GM20000 (cell line): ENCODE measurements at places on chromosomes 12 and 14.

GRCh38 chr14:77822741-77823140, 22.8 kb downstream of the ADCK1 start:
- DNase-seq = no peak

DNA sequence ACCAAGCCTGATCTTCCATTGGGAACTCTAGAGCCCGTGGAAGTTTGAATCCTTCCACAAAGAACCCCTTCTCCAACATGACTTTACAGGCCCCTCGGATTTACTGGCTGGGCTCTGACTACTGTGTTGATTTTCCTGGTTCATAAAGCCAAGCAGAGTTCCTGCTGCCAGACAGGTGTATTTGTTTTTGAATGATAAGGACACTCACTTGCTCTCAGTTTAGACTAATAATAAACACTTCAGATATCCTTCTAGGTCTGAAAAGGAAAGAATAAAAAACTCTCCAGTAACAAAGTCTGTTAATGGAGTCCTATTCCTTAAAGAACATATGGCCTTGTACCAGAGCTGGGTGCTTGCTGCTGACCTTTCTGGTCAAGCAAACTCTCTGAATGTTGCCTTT, 31.0 kb downstream of the SIX1 start:
- DNase-seq = no peak

DNA sequence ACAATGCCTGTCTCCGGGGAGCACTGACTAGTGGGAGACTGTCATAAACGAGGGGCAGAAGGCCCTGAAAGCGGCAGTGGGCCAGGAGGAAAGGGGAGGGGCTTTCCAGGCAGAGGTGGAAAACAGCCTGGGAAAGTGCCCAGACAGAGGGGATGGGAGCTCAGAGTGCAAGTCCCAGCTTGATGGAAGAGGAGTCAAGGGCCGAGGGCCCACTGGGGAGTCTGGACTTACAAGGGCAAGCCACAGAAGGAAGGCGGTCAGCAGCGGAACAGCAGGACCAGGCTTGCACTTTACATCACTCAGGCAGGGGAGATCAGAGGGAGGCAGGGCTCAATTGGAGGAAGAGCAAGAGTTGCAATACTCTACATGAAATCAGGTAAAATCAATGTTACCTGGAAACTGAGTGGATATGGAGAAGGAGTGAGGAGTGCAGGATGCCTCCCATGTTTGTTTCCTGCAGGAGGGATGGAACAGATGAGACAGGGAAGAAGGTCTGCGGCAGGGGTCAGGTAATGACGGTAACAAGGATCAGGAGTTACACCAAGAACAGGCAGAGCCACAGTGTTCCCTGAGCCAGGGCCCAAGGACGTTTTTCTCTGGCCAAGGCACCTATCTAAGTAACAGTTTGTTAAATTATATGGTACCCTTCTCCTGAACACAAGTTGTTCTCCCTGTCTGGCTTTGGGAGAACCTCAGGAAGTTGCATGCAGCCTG, 23.8 kb downstream of the PXN start:
- no peak for DNase-seq

- DNase-seq = no peak
Measured at GRCh38 chr12:80472236-80472635, 28.2 kb downstream of the PTPRQ start.

- no peak for DNase-seq
Measured at GRCh38 chr12:89211456-89211855, 140.8 kb downstream of the DUSP6 start.

DNA sequence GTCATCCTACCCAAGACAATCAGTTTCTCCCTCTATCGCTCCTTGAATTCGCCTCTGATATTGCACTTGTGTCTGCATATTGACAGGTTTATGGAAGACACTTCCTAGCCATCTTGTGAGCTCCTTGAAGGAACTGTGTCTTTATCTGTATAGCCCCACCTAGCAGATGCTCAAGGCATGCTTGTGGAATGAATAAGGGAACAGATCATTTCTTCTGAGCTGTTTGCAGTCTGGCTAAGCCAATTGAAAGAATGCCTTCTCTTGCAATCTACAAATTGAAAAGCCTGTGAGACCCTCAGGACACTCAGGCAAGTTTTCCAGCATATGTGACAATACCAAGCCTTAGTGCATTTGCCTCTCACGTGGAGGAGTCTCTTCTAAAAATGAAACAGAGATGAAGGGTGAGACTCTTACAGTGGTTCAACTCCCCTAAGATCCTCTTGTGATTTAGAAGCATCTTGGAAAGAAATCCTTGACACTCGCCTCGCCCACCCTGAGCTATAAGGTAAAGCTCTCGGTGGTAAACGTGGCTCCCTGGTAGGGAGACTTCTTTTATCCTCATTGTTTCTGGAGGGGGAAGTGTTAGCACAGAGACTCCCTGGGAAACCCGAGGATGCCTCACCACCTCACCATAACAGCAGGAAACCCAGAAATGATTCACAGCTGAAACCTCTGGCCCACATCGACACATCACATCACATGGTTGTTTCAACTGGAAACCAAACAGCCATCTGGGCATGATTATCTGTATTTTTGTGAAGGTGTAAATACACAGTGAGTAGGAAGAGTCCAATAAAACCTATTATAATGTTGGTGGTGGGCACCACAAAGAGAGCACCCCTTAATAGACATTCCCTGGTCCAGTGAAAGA, 112.3 kb upstream of the BCL2L14 start:
- DNase-seq = peak; percentile 42

- no peak for DNase-seq
Measured at GRCh38 chr12:108641446-108642268, 8.0 kb upstream of the SELPLG start.

- DNase-seq = no peak
Measured at GRCh38 chr12:40745386-40745785, 53.1 kb downstream of the CNTN1 start.

DNA sequence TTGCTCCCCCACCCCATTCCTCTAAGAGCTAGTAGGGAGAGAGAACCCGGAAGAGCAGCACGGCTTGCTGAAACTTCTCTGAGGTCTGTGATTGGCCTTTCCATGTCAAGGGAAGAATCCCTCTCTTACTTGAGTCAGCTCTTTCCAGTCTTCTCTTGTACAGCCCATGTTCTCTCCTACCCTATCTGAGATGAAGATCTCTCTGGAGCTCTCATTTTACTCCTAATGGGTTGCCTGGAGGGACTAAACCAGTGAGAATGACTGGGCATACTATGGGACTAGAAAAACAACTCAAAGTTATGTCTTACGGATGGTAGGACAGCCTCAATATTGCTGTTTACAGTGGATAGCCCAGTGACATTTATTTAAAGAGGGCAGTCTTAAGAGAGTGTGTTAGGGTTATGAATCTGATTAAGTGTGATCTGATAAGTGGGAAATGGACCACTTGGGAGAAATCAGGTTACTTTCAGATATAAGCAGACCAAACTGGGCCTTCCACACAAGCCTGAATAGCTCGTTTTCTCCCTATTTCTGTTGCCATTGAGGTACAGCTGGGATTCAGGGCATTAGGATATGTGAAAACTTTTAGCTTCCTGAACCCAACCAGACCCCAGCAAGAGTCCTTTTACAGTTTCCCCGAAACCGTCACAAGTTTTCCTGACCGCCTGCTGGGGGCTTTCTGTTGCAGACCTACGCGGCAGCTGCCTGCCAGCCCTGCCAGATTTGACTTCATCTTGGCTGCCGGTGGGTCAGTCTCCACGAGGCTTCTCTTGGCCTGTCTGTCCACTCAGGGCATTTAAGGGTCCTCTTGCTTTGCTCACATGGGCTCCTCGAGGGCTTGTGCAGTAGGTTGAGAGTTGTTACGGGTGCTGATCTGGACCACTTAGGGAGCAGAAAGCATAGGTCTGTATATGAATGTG, 16.9 kb downstream of the ETV6 start:
- no peak for DNase-seq

DNA sequence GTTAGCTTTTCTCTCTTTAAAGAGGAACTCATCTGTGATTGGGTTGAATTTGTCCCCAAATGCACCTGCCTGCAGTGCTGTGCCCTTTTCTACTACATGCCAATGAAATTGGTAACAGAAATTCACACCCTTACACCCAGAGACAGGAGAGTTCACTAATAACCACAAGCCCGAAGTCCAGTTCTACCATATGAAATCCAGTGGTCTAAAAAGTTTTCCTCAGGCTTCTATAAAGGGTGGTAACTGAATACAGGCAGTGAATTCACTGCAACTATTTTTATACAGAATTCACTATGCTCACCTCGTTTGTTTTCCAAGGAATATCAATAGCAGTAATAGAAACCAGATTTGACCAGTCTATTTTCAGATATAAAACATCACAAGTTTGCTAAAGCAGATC, 31.5 kb upstream of the SOS2 start:
- no peak for DNase-seq

GRCh38 chr12:51751661-51752060, 96.9 kb downstream of the FIGNL2 start:
- no peak for DNase-seq

GRCh38 chr14:76480426-76480825, 104.5 kb downstream of the ESRRB start:
- DNase-seq = no peak

- DNase-seq = no peak
Measured at GRCh38 chr12:15770021-15770420, 19.2 kb downstream of the EPS8 start.

DNA sequence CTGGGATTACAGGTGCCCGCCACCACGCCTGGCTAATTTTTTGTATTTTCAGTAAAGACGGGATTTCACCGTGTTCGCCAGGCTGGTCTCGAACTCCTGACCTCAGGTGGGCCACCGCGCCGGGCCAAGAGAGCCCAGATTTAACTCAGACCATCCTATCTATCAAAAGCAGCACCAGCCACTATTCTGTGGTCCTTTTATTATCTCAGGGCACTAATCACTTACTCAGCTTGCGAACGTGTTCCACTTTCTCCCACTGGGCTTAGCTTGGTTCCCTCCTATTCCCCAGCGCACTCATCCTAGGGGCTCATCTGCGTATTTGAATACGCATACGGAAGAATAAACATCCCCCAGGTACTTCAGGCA, 16.2 kb upstream of the AACS start:
- DNase-seq = no peak

DNA sequence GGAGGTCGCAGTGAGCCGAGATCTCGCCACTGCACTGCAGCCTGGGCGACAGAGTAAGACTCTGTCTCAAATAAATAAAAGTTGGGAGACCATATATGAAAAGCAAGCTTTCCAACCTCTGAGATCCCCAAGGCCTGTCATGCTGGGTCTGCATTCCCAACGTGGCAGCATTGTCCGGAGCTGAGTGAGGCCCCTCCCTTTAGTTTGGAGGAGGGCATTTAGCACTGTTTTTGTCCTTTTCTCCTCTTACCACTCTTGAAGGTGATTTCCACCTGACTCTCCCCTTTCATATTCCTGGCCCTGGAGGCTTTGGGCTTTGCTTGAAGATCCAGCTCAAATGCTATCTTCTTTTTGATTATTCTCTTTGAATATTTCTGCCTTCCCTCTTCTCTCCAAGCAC, 3.2 kb downstream of the AACS start:
- DNase-seq = no peak

- DNase-seq = no peak
Measured at GRCh38 chr12:92740411-92740810, 37.6 kb downstream of the PLEKHG7 start.

- DNase-seq = no peak
Measured at GRCh38 chr14:51053157-51053556, 41.7 kb downstream of the TRIM9 start.

GRCh38 chr14:39169541-39169900, 612 bp downstream of the TRAPPC6B start:
- DNase-seq = no peak

DNA sequence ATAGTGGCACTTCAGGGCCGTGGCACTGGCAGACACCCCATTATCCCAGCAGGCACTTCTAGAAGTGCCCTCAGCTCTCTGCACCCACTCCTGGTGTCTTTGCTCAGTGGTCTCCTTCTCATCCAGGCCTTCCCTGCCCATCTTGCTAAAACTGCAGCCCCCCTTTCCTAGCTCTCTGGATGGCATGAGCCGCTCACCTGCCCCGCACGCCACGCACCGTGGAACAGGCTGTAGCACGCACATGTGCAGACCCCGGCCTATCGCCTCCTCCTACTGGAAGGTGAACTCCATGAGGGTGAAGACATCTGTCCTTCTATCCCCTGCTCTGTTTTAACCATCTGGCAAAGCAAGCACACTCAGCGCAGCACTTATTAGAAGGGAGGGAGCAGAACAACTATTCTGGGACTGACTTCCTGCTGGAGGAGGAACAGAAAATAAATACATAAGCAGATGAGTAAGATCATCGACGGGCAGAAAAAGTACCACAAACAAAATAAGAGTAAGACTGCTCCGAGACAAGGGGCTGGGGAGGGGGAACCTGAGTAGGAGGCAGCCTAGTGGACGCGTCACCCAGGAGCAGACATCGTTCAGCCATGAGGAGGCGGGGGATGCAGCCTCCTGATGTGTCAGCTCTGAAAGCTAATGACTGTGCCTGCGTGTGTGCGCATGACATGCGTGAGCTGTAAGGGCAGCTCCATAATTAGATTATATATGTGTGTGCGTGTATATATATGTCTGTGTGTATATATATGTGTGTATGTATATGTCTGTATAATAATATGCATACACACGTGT, 7.8 kb upstream of the FZD10 start:
- DNase-seq = no peak

- no peak for DNase-seq
Measured at GRCh38 chr14:29650554-29651269, 276.9 kb downstream of the PRKD1 start.

GRCh38 chr12:50072198-50072907, 12.8 kb upstream of the SMARCD1 start:
- DNase-seq = no peak

DNA sequence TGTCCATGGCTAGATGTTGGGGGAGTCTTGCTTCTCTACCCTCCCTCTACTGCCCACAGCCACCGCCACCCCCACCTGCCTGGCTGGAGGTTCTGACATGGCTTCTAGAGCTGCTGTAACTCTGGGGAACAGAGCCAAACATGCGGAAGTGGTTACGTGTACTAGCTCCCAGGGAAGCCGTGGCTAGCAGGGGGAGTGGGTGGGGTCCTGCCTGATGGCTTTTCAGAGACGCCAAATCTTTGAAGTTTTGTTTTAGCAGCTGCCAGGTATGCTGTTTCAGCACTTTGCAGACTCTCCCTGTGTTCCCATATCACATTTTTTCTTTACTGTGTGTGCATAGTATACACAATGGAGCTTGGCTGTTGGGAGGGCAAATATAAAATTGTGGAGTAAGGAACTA, 150.3 kb downstream of the TGFB3 start:
- no peak for DNase-seq

GRCh38 chr14:73788701-73789551, 62.7 kb upstream of the PTGR2 start:
- no peak for DNase-seq

GRCh38 chr12:124581307-124582107, 14.1 kb upstream of the NCOR2 start:
- no peak for DNase-seq

- no peak for DNase-seq
Measured at GRCh38 chr12:57193706-57194245, 22.8 kb upstream of the NXPH4 start.

- peak; percentile 30 for DNase-seq
Measured at GRCh38 chr14:106848330-106849121, 1322.1 kb downstream of the TMEM121 start.

DNA sequence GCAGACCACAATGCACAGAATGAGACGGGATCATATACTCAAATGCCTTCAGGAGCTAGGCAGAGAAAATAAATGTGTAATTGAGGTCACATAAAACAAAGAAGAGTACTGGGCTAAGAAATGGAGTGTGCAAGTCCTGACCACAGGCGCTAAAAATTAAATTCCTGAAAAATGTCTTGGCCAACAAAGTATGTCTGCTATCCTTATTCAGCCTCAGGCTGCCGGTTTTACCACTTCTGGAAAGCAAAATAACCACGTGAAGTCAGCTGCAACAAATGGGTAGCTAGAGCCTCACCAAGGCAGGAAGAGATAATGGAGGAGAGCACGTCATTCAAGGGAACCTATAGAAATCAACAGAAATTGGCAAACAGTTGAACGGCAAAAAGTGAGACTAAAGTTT, 3.1 kb downstream of the PYGL start:
- DNase-seq = no peak
